ENCODE measurements at places on chromosomes 6 and 20. TPM values are rescaled to one million over a fixed set of nuclear protein-coding genes. Genes with fewer than 3 reads are reported as not detected.

Gene TM9SF4
- total RNA-seq, result 34.6 TPM

Gene BPIFB2
- total RNA-seq, result not detected

Gene HLA-G
- total RNA-seq, result 0.14 TPM

Gene NRSN1
- total RNA-seq, result not detected

Gene SLC22A2
- total RNA-seq, result not detected

Gene TMEM239
- total RNA-seq, result not detected

Gene F13A1
- not detected for total RNA-seq

Data from activated naive CD4-positive, alpha-beta T cell treated with anti-CD3 and anti-CD28 coated beads, Interleukin-2, amount 10 ng/mL, durations not matched to agents 5 hours and 36 hours (primary cell).